ENCODE measurements at places on chromosomes 12 and 14.

- DNase-seq: no peak
Measured at GRCh38 chr14:77599889-77600288, 16.5 kb downstream of the SPTLC2 start.

DNA sequence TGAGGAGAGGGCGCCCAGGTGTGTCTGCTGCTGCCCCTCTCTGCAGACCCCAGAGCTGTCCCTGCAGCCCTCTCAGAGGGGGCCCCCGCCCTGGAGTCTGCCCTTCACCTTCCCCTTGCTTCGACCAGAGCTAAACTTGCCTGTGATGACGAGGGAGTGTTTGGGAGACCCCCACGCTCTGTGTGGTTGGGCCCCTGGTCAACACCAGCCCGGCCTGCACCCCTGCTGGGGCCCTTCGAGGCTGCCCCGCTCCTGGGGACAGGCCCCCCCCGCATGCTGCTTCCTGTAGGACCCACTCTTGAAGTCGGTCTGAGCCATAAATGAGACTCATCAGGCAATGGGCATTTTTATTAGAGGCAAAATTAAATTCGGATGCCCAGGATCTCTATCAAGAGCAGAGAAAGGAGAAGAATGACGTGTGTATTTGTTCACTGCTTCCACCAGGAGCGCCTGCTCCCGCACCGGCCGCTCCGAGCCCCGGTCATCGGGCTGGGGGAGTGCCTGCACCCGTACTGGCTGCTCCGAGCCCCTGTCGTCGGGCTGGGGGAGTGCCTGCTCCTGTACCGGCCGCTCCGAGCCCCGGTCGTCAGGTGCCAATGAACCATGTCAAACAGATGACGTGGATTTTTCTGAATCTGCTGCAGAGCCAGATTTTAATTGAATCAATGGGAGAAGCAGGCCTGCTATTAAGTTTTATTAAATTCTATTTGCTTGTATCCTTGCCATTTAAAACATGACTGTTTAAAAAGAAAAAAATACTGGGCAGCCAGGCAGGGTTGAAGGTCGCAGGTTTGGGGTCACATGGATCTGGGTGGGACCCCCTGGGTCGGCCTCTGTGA, 47.7 kb downstream of the NOC4L start:
- DNase-seq: no peak

- DNase-seq: no peak
Measured at GRCh38 chr12:40313928-40314327, 89.1 kb downstream of the LRRK2 start.

DNA sequence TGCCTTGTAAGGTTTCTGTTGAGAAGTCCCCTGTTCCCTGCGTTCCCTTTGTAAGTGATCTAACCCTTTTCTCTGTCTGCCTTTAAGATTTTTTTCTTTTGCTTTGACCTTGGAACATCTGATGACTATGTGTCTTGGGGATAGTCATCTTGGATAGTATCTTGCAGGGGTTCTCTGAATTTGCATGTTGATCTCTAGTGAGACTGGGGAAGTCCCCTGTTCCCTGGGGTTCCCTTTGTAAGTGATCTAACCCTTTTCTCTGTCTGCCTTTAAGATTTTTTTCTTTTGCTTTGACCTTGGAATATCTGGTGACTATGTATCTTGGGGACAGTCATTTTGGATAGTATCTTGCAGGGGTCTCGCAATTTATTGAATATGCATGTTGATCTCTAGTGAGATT, 38.2 kb upstream of the TMX1 start:
- DNase-seq: no peak

- no peak for DNase-seq
Measured at GRCh38 chr12:124131659-124132058, 158.6 kb downstream of the ZNF664 start.

- no peak for DNase-seq
Measured at GRCh38 chr14:31269634-31270195, 62.1 kb upstream of the HECTD1 start.

DNA sequence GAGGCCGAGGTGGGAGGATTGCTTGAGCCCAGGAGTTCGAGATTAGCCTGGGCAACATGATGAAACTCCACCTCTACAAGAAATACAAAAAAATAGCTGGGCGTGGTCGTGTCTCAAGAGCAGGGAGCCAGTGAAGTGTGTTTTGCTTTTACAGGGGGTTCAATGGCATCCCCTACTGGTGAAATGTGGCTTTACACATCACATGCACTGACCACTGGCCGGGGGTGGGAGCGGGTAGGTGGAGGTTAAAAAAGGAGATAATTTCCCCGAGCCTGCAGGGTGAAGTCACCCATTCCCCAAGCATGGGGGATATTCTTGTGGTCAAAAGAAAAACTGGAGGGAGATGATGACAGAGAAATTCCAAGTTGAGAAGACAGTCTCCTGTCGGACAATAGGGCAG, 63.6 kb upstream of the PWP1 start:
- no peak for DNase-seq

GRCh38 chr12:123365025-123365917, 624 bp upstream of the SBNO1 start:
- DNase-seq: peak; percentile 99

DNA sequence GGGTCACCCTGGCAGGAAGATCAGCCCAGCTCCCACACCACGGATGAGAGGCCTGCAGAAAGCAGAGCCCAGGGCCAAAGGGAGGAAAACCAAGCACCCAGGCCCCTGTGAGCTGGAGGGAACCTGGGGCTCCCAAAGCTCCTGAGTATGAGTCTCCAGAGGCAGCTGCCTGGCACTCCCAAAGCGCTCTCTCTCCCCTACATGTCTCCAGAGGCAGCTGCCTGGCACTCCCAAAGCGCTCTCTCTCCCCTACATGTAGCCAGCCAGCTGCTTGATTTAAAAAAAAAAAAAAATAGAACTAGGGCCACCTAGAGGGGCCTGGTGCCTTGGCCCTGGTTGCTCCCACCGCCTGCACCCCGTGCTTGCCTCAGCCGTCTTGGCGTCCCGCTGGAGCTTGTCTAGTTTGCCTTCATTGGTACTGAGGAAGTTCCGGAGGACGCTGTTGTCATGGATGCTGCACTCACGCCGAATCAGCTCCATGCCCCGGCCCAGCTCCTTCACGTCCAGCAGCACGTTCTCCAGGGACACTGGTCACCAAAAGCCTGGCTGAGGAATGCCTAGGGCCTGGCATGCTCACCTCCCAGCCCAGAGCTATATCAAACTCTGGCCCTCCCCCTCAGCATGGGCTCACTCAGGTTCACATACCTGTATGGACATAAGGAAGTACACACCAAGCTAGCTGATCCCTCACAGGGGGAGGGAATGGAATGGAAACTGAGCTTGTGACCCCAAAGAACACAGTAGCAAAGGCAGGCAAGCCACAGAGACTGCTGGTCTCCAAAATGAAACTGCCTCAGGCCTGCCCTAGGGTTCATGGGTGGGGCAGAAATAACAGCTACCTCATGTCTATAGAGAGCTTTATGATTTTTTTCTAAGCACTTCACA, 24.7 kb downstream of the PRPF40B start:
- DNase-seq: no peak

DNA sequence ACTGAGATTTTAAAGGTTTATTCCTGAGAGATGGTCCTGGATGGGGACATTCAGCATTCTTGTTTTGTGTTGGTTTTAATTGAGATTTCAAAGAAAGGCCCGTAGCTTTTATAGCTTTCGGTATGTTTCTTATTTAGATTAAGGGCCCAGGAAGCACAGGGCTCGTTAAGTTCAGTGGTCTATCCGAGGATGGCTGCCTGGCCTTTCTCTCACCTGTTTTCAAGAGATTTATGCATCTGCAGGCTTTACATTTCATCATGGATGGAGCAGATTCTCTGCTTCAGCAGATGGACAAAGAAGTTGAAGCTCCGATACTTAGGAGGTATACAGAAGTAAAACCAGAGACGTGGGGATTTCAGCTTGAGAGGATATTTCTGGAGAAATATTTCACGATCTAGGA, 16.0 kb downstream of the FZD10 start:
- DNase-seq: no peak

- no peak for DNase-seq
Measured at GRCh38 chr12:115452751-115453281, 768.8 kb upstream of the TBX3 start.

- DNase-seq: no peak
Measured at GRCh38 chr14:28770061-28770460, 3.5 kb downstream of the FOXG1 start.

DNA sequence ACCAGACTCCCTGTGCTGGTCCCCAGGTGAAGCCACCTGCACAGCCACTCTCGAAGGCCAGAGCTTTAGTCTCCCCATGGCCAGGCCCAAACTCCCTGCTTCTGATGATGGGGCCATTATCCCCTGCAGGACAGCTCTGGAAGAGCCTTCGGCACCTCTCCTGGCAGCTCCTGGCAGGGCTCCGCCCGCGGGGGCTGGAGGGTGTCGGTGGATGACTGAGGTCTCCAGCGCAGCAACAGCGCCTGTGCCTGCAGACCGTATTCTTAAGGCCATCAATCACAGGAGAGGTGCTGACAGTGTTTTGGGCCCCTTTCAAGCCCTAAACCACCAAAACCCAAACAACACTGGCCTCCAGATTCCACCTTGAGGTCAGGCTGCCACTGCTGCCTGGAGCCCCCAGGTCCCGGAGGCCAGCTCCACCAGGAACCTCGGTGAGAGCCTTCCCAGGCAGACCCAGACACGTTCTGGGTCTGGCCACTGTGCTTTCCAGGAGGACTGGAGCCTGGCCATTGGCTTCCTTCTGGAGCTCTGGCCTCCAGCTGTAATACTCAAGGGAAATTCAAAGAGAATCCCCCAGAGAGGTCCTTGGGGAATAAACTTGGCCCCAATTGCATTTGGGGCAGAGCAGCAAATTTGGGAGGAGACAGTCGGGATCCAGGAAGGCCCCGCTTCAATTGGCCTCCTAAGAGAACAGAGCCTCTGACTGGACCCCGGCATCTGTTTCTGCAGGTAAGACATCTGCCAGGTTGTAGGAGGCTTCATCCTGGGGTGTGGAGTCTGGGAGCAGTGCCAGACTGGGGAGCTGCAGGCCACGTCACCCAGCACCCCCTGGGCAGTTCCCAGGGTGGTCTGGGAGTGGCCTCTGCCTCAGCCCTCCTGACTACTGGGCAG, 210.6 kb upstream of the RTL1 start:
- peak; percentile 30 for DNase-seq

DNA sequence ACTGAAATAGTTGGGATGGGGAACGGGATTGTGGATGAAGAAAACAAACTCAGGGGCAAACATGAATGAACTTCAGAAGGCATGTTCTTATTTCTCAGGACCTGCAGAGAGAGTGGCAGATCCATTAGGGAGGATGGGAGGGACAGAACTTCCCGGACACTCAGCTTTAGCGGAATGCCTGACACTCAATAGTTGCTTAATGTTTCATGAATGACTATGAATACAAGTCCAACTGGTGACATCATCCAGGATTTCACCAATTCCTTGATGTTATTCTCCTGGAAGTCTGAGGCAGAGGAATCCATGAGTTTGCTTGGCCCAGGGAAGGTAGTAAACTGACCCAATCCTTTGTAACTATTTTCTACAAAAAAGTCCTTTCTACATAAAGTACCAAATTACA, 37.8 kb upstream of the LRRC10 start:
- DNase-seq: no peak

DNA sequence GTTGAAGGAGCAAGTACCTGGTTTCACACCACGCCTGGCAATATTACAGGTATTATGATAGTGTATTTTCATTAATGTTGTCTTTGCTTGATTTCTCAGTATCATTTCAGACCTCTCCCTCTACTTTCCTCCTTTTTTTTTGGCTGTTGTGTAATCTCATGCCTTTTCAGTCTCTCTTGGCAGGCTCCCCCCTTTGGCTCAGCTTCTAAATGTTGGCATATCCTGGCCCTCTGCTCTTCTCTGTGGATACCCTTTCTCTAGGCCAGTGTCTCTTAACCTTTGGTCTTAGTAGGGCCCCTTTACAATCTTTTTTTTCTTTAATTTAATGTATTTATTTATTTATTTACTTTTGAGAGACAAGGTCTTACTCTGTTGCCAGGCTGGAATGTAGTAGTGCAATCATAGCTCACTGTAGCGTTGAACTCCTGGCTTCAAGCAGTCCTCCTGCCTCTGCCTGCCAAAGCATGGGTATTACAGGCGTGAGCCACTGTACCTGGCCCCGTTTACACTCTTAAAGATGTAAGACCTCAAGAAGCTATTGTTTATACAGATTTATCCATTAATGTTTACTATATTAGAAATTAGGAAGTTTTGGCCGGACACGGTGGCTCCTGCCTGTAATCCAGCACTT, 12.8 kb downstream of the MTHFD1 start:
- DNase-seq: no peak

GRCh38 chr12:25876383-25877045, 82.0 kb upstream of the RASSF8 start:
- no peak for DNase-seq
